ENCODE measurements at places on chromosomes 5 and 9.

DNA sequence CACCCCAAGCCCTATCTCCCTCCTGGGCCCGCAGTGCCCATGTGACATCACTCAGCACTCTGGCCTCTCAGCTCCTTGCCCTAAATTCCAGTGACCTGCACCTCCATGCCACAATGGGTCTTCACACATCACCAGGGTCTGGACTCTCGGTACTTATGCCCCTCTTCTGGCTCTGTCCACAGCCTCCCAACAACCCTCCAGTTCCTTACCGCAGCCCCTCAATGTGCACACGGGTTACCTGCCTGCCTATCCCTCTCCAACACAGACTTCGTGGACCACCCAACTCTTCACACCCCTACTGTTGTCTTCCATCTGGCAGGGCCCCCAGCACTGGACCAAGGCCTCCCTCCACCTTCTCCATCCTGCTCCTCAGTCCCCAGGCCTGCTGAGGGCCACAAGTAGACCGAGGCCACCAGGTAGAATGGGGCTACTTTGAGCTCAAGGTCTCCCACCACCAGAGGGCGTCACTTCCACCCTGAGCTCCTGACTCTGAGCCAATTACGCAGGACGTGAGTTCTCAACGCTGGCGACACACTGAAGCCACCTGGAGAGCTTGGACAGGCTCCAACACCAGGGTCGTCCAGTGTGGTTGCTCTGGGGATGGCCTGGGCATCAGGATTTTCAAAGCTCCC lies 172.1 kb downstream of the GABBR2 start:
- no peak for DNase-seq

- DNase-seq = no peak
Observed at GRCh38 chr5:145838276-145838675, 3.1 kb upstream of the PRELID2 start.

- DNase-seq = no peak
Observed at GRCh38 chr5:107952450-107952849, 281.7 kb upstream of the EFNA5 start.

DNA sequence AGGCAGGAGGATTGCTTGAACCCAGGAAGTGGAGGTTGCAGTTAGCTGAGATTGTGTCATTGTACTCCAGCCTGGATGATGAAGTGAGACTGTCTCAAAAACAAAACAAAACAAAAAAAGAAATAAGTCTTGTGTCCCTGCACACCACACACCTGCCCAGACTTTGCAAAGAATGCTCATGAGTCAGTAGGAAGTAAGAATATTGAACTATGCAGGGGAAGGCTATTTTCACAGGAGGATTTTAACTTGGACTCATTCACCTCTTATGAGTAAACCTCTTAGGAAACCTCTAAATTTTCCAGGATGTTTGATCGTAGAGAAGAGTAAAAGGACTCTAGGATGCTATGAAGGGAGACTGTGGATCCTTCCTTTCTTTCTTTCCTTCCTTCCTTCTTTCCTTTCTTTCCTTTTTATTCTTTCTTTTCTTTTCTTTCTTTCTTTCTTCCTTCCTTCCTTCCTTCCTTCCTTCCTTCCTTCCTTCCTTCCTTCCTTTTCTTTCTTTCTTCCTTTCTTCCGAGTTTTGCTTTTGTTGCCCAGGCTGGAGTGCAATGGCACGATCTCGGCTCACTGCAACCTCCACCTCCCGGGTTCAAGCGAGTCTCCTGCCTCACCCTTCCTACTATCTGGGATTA lies 96.7 kb upstream of the CLINT1 start:
- DNase-seq = no peak

- DNase-seq = no peak
Observed at GRCh38 chr5:8577792-8578191, 708.8 kb downstream of the MTRR start.

- no peak for DNase-seq
Observed at GRCh38 chr9:117574099-117574498, 130.1 kb upstream of the TLR4 start.

GRCh38 chr5:162956570-162956969 lies 480.8 kb upstream of the CCNG1 start:
- no peak for DNase-seq

DNA sequence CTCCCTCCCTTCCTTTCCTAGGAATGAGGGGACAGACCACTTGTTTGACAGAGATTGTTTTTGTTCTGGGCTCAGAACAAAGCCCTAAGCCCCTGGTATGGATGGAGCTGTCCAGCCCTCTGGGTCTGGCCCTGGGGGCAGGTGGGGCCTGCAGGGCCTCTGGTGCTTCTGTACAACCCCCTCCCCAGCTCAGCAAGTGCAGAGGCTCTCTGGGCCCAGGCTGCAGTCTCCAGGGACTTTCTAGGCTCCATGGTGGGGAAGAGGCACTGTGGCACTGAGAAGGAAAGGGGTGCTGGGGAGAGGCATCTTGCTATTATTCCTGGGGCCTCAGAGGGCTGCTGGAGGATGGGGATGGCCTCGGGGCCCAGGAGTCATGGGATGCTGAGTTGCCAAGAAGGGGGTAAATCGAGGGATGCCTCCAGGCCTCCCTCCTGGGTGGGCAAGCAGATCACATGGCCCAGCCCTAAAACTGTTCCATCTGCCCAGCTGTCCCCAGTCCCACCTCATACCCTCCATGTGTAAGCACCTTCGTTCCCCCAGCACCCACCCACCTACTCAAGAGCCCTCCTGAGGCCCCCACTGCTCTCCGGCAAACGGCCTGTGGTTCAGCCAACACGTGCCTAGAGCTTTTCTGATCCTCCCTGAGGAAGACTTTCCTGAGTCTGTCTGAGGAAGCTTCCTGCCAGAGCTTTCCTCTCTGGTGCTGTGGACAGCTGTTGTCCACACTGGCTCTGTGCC lies 225.7 kb downstream of the CACNA1B start:
- DNase-seq = no peak

DNA sequence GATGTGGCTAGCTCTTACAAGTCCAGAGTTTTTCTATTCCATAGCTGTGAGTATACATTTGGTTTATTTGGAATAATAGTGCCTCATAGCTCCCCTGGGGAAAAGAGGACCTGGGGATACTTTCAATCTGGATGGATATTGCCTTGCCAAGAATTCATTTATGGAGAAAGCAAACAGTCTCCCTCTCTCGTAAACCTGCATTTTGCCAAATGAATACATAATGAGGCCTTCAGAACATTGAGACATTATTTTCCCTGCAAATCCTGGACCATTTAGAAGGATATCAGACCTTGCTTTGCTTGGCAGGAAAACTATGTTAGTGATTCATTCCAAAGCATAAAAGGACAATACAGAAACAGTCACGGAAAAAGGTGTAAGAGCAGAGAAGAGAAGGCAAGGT lies 569.6 kb upstream of the BRINP1 start:
- peak; percentile 22 for DNase-seq

DNA sequence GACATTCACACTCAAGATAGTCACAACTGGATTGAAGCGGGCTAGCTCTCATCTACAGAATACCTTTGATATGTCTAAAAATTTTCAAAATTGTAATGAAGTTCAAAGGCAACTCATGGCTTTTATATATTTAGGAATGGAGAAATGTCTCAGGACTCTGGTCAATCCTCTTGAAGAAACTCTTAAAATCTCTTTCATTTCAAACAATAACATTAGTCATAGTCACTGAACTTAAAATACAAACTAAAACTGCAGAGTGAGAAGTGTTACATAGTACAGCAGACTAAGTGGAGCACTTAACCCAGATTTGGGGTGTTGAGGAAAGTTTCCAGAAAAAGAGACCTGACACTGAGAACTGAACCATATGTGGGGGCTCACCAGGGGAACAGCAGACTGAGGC lies 20.7 kb downstream of the FANCC start:
- no peak for DNase-seq

DNA sequence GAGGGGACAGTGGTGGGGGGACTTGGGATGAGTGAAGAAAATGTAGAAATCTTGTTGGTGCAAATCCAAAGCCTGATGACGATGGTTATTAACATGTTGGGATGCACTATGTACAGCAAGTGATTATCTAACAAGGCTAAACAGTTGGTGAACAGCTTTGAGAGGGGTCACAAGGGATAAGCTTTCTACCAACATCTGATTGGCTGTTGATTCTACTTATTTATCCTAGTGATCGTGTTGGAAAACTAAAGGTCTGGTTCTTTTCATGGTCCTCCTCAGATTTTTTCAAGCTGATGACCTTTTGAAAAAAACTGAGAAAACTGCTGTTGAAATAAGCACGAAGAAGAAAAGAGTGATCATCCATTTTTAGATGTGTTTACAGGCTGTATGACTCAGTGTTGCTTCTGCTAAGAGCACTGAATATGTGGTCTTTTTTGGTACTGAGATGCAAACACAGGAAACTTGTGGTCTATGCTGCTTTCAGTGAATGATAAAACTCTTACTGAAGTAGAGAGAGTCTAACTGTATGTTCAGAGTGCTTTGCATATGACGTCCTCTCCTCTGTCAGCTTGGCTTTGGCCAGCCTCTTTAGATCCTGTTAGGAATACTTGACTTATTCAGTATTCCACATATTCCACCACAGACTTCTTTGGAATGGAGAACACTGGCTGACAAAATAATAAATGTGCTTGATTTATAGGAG lies 174.8 kb downstream of the SLF1 start:
- peak; percentile 88 for DNase-seq

DNA sequence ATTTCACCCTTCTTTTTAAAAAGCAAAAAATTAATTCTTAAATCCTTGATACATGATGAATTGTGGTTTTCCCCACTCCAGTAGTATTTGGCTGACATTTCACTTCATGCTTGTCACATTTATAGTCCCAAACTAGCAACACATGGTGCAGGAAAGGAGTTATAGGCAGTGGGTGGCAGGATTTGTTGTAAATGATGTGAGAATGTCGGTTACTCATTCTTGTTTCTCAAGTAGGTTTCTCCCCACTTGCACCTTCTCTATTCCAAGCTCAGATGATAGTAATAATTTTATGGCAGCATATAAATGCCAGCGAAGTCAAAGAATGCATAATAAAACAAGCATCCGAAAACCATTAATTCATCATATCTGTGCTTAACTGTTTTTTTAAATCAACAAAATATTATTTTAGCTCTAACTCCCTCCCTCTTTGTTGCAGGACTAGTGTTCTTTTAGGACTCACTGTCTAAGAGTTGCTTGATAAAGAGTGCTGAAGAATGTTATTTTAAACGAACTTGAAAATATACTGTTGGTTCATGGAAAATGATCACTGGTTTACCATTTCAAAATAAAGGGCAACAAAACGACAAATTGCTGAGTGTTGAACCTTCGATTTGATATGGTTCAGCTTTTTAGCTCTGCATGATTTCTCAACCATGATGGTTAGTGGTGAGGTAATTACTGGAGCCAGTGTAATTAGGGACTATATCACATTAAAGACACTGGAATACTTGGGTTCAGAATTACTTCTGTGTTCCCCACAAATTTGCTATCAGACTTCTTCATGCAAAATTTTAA lies 88.1 kb upstream of the ADAMTSL1 start:
- DNase-seq = peak; percentile 87

DNA sequence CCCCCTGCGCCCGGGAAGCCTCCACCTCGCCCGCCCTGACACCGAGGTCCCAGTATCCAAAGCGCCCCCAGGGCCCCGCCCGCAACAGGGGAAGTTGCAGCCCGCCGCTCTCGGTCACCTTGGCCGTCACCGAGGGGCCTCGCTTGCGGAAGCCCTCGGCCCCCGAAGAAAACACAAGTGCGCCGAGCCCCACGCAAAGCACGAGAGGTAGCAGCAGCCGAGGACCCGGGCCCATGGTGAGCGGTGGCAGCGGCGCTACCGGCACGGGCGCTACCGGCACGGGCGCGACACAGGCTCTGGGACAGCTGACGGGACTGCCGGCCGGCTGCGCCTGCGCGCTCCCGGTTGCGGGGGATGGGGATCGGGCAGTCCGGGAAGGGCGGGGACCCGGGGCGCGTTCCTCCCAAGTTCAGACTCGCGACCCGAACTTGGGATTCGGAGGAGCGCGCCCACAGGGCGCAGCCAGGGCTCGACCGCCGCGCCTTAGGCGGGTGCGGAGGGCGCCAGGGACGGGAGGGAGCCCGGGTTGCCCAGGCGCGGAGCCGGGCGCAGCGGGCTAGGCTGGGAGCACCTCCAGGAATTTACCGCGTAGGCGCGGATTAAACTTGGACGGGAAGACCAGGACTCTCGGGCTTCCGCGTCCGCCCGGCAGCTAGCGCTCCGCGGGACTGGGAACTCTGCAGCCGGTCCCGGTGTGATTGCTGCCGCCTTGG lies at the start of gene PPIC:
Gene PPIC (minus strand): TSS at position 335 of the 713 bp plus-strand sequence. CDS start 100 bp downstream, at position 235.
- DNase-seq = peak; percentile 82
